Kidney (tissue), 22 donors: ENCODE measurements at places on chromosomes 11 and 22. TPM values are rescaled to one million over a fixed set of nuclear protein-coding genes. Genes with fewer than 3 reads are reported as not detected.

DNA sequence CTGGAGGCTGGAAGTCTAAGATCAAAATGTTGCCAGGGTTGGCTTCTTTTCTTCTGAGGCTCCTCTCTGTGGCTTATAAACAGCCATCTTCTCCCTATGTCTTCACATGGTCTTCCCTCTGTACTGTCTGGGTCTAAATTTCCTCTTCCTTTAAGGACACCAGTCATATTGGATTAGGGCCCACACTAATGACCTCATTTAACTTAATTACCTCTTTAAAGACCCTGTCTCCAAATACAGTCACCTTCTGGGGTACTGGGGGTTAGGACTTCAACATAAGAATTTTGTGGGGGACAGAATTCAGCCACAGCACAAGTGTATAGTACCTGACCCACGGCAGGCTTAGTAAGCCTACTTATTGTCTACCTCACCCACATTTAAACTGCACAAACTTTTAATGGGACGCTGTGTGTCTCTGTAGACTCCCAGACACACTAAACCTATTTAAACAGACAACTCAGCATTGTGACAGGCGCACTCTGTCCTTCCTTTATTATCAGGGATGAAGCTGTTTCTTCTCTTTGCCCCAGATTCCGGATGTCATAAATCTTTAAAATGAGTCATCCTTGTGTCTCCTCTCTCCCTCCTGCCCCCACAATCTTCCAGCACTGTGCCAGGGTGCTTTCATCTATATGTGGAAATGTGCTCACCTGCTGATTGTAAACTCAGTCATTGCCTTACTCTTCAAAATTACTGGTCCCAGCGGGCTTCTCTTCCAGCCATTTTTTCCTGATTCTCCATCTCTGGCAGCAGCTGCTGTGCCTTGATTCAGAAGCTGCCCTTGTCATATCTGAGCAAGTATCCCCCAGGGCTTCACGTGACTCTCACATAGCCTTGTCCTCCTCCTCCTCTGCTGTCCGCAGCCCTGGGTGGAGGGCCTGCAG is 5.4 kb upstream of the MAPK8IP1 start:
- no peak for DNase-seq

- no peak for DNase-seq
Measured at GRCh38 chr11:104668797-104669463, 229.3 kb downstream of the CASP12 start.

DNA sequence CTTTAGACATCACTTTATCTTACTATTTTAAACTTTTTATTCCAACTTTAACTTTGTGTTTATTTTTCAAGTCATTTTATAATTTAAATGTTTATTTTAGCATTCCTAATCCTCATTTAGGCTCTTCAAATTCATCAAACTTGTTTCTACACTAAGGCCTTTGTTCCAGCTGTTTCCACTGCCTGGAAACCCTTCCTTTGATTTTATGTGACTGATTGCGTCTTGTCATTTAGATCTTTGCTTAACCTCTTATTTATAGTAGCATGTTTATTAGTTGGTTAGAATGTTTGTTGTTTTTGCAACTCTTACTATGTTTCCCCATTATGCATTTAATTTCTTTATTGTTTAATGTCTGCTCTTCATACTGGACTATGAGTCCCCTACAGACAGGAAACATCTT is 132.0 kb downstream of the FAM181B start:
- no peak for DNase-seq

GRCh38 chr22:28882545-28882877 is 861 bp upstream of the ZNRF3 start:
- DNase-seq = no peak

GRCh38 chr22:23124611-23125511 is 16.9 kb downstream of the RSPH14 start:
- DNase-seq = no peak

GRCh38 chr22:21571679-21572078 is 4.2 kb downstream of the UBE2L3 start:
- DNase-seq = no peak

GRCh38 chr11:19374151-19374569 is 133.4 kb upstream of the E2F8 start:
- DNase-seq = no peak

GRCh38 chr22:23549198-23549595 is 30.9 kb downstream of the IGLL1 start:
- DNase-seq = no peak

Gene MTA2
- polyA plus RNA-seq = 34.4 TPM

Gene ACRV1
- not detected for polyA plus RNA-seq

Gene SRPRA
- polyA plus RNA-seq = 55.2 TPM

Gene VWCE
- polyA plus RNA-seq = 0.32 TPM
